ENCODE measurements at places on chromosomes 7 and 10.

DNA sequence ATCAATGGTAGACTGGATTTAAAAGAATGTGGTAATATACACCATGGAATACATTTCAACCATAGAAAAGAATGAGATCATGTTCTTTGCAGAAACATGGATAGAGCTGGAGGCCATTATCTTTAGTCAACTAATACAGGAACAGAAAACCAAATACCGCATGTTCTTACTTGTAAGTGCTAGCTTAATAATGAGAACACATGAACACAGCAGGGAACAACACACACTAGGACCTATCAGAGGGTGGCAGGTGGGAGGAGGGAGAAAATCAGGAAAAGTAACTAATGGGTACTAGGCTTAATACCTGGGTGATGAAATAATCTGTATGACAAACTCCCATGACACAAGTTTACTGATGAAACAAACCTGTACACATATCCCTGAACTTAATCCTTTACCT is 1435.2 kb downstream of the REEP3 start:
- no peak for DNase-seq

DNA sequence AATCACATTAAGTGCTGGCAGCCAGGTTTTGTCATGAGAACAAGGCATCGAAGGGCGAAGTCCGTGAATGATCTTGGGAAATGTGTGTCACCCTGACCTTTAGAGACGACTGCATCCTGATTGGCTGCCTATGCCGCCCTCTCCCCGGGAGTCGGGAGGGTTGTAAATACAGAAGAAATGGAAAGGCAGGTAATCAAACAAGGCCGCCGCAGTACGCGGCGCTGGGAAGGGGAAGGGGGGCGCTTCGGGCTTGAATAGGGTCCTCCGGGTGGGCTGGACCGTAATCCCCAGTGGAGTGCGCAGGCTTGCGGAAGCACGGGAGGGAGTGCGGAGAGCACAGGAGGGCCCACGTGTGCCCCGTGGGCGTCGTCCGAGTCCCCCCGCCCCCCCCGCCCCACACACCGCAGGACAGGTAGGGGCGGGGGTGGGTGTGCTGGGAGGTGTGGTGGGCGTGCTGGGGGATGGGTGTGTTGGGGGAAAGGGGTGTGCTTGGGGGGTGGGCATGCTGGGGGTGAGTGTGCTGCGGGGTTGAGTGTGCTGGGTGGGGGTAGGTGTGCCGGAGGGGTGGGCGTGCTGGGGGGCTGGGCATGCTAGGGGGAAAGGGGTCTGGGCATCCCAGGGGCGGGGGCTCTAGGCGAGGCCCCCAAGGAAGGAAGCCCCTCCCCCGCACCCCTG is 169.4 kb downstream of the ARHGAP12 start:
- no peak for DNase-seq

- no peak for DNase-seq
Observed at GRCh38 chr7:53048638-53049037, 13.2 kb downstream of the POM121L12 start.

DNA sequence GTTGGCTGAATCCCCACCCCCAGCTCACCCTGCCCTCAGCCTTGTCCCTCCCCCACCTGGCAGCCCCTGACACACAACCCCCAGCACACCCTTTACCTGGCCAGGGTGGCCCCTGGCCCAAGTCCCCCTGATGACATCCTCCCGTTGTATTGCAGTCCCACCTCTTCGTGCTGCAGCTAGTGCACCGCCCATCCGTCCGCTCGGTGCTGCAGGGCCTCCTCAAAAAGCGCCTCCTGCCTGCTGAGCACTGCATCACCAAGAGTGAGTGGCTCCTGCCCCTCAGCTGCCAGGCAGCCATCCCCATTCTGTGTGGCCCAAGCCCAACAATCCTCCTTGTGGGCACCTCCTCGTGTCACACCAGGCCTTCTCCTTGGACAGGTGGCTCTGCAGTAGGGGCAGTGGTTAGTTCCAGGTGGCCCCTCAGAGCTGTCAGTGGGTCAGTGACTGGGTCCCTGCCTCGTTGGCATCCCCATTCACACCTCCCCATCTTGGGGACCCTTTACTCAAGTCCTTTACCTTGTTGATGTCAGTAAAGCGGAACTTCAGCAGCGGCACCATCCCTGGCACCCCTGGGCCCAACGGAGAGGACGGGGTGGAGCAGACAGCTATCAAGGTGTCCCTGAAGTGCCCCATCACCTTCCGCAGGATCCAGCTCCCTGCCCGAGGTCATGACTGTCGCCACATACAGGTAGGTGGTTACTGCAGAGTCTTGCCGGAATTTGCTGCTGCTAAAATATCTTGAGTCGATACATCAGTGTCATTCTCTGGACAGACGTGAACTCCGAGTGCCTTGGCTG is 14.3 kb downstream of the ZMIZ2 start:
- no peak for DNase-seq
